ENCODE measurements at places on chromosomes 2 and 18.

GRCh38 chr2:171317492-171318125, 116.2 kb downstream of the METTL8 start:
- DNase-seq = no peak

DNA sequence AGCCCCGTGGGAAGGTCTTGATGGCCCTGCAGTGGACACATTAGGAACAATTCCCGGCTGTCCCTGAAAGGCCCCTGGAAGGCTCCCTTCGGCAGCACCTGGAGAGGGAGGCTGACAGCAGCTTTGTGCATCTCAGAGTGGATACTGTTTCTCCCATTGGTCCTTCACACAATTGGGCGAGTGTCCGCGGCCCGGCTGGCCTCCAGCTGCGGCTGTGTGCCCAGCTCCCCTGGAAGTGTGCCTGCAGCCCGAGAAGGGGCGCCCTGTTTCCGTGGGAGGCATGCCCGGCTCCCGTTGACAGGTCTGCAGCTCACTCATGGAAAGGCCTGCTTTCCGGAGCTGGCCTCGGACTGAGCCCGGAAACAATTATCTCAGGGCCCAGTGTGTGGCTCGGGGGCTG, 103.7 kb downstream of the LPIN1 start:
- no peak for DNase-seq

DNA sequence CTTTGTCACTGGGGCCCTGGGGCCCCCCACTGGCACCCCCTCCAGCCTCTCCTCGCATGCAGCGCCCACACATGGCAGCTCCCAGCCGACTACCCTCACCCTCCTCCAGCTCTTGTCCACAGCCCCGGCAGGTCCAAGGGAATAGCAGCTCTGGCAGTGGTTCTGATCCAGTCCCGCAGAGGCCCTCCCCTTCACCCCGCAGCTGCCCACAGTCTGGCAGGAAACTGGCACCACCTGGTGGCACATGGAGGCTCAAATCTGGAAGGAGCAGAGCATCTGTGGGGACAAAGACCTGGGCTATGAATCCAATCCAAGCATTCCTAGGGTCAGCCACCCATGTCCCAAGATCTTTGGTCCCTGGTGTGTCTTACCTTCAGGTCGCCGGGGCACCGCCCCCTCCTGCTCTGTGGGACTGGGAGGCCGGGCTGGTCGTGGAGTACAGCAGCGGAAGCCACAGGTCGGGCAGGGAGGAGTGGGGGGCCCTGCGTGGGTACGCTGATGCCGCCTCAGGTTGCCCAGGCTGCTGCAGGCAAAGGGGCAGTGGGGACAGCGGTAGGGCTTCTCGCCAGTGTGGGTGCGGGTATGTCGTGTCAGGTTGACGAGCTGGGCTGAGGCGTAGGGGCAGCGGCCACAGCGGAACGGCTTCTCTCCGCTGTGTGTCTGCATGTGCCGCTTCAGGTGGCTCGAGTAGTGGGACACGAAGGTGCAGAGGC, 2.3 kb downstream of the ZNF513 start:
- no peak for DNase-seq

DNA sequence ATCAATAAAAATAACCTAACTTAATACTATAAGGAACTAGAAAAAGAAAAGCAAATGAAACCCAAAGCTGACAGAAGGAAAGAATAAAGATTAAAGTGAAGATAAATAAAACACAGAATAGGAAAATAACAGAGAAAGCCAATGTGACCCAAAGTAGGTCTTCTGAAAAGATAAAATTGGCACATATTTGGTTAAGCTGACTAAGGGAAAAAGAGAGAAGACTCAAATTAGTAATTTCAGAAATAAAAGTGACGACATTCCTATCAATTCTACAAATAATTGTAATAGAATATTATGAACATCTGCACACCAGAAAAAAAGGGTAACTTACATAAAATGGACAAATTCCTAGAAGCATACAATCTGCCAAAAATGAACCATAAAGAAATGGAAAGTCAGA, 30.2 kb downstream of the ROCK1 start:
- DNase-seq = no peak

All from stimulated activated CD4-positive, alpha-beta T cell treated with anti-CD3 and anti-CD28 coated beads, Interleukin-12 subunit alpha, Interleukin-12 subunit beta, amount 100 ng/mL, for 24 hours (primary cell).